ENCODE measurements at places on chromosomes 3 and 15. TPM values are rescaled to one million over a fixed set of nuclear protein-coding genes. Genes with fewer than 3 reads are reported as not detected.

Gene ARHGEF26
- polyA plus RNA-seq, result 14.4 TPM

DNA sequence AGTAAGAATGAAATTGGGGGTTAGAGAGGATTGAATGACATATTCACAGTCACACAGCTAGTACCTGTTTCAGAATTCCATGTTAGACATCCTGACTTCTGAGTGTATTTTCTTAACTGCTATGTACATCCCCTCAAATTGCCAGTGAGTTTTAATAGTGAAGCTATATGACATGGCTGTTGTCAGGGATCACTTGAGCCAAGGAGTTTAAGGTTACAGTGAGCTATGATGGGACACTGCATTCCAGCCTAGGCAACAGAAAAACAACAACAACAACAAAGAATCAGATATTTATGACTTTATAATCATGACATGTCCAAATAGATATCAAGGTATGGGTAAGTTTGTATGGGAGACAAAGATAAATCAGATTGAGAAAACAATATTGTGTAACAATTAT, 16.6 kb downstream of the PARP15 start:
- no peak for DNase-seq

GRCh38 chr3:126313166-126313565, 44.0 kb downstream of the KLF15 start:
- DNase-seq, result no peak

Gene IGF2BP2
- polyA plus RNA-seq, result 0.46 TPM

Gene LTF
- polyA plus RNA-seq, result 1.5 TPM

GRCh38 chr3:133874344-133874743, 21.3 kb downstream of the RAB6B start:
- no peak for DNase-seq

DNA sequence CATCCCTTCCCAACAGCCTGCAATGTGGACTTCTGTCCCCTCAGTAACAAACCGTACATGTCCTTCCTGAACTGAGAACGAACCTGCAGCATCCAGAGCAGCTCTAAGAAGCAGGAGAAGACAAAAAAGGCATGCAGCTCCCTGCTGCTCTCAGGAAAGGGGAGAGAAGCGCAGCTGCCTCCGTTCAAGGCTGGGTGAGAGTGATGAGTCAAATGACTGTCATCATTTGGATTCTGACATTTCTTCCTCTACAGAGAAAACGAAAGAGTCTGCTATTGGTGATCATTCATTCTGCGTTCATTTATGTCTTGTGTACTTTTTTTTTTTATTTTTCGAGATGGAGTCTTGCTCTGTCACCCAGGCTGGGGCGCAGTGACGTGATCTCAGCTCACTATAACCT, 677.8 kb downstream of the FHIT start:
- no peak for DNase-seq

DNA sequence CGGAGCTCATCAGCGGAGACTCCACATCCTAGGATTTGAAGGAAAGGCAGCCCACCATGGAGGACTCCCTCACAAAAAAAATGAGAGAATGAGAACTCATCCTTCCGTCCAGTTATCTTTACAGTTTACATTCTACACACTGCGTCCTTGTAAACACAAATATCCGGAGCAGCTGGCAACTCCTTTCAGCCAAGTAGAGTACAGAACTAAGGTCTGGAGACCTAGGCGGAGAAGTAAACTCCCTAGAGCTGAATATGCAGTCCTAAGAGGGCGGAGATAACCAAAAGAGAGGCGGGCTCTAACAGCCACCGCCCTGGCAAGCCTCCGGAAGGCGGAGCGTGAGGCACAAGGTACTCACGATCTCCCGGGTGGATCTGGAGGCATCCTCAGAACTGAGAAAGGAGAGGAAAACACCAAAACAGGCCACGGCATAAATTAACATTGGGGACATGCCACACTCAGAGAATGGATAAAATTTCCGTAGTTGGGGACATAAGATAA, 924 bp upstream of the SIN3A start:
- DNase-seq, result peak; percentile 85

- DNase-seq, result no peak
These were observed 26.6 kb downstream of the HDAC11 start for GRCh38 chr3:13506680-13507079.

DNA sequence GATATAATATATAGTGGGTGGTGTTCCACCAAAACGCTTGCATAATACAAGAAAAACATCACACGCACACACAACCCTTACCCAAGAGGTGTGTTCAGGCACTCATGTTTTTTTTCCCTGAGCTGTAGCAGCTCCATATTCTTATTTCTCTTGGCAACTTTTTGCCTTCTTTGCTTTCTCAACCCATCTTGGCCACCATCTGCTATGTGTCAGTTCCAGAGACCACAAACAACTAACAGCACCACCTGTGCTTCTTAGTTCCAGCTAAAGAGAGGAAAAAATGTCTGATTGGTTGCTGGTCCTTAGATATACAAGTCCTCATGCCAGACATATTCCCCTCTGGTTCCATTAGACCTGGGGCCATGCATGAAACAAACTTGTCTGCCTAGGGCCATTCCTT, 11.9 kb downstream of the ACTC1 start:
- no peak for DNase-seq
